ENCODE measurements at places on chromosomes 3 and 15.

- no peak for DNase-seq
These were observed 672.9 kb downstream of the SQOR start for GRCh38 chr15:46307746-46308145.

DNA sequence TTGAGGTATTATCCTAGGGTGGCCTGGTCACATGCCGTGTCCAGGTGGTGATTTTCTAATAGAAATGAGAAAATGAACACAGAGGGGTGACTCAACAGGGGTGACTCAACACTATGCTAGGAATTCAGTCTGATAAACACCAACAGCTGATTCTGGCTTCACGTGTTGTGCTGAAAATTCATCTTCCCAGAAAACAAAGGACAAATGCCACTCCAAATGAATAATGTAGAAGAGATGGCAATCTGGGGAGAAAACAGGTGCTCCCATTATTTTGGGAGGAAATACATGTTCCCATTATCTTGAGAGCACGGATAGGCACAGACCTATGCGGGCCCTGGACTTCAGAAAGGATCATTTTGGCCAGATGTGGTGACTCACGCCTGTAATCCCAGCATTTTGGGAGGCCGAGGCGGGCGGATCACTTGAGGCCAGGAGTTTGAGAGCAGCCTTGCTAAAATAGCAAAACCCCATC, 101.2 kb upstream of the MEX3B start:
- no peak for DNase-seq

DNA sequence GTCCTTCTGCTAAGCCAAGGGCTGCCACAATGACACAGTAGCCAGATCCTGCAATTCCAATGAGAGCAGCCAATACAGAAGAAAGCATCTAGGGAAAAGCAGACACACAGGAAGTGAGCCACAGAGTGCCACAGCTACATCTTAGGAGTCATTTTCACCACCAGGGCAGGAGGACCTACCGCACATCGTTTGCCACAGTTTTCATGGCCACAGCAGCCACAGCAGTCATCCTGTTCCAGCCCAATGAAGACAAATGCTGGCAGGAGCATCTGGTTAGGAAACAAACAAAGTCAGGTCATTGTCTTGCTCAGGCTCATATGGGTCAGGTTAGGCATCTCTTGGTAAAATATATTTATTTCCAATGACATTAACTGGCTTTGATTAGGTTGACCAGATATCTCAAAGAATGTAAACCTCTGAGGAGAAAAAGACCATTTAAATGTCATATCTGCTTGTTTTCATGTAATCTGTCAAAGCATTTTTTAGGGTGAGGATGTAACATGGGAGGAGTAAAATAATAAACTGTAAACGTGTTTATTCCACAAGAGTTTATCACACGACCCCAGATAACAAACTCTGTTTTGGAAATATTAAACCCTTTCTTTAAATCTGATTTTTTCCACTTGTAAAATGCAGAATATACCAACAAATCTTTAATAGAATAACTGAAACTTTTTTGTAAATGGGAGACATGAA, 1.8 kb downstream of the TM4SF1 start:
- no peak for DNase-seq

DNA sequence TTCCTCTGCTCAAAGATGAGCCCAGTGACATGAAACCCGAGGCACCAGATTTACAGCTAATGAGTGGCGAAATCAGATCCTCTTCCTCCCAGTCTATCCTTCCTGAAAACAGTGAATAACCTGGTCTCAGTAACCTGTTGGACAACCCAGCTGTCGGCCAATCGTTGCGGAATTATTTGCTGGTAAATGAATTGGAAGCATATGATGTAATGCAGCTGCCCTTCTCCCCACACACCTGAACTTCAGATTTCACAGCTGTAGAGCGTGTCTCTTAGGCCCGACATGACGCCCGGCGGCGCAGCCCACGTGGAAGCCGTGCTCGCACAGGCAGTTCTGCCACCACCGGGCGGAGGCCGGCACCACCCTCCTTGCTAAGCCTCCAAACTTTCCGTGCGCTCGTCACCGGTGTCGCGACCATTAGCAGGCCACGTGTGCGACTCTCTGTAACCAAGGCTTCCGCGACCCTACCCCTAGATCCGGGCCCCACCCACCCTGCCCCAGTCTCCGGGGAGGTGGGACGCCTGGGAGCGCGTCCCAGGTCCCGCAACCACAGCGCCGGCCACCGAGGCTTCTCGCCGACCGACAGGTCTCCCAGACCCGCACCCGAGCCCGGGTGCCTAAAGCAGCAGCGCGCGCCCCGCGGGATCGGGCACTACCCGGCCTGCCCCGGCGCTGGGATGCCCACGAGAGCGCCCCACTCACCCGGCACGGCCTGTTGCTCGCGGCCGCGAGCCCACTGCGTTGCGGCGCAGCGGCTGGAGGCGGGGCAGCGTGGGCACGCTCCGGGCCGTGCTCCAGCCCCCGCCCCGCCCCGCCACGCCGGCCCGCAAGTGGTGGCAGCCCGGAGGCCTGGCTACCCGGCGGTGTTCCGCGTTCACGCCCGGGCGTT, at the start of gene RIOX2:
TSS of gene RIOX2 (minus strand) at position 753 of the 889 bp plus-strand sequence. CDS start 4,838 bp downstream, outside the sequence.
- peak; percentile 84 for DNase-seq

DNA sequence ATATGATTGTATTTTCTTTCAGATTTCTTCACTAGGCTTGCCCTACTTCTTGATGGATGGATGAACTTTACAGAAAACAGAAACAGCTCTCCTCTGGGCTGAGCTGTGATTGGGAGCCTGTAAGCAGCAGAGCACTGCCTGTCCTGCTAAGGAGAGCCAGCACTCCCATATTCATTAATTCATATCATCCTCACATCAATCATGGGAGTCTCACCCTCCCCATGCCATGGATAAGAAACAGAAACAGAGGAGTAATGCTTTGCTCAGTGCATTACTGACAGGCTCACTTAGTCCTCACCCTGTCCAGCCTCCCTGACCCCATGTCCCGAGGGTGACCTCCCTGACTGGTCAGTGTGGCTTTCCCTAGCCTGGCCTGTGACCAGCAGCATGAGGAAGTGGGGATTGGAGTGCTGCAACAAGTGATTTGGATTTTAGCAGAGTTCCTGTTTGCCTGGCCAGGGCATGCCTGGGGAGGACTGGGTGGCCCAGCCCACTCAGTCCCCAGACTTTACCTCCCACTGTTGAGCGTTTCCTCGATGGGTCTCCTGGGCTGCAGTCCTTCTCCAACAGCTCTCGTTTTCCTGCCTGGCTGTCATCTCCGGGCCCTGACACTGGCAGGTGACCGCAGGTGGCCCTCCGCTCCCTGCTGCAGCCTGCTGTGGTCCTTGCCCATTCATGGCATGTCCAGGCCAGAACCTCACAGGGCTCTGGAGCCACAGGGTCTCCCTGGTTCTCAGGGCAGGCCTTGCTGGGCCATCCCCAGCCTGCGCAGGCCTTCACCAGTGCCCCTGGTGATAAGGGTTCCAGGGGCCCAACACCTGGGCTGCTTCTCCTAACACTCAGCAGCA, 1.3 kb upstream of the TMIE start:
- no peak for DNase-seq

GRCh38 chr15:63233667-63234423, 43.6 kb upstream of the APH1B start:
- DNase-seq, result no peak

- DNase-seq, result no peak
These were observed 44.9 kb downstream of the GJD2 start for GRCh38 chr15:34709866-34710265.

DNA sequence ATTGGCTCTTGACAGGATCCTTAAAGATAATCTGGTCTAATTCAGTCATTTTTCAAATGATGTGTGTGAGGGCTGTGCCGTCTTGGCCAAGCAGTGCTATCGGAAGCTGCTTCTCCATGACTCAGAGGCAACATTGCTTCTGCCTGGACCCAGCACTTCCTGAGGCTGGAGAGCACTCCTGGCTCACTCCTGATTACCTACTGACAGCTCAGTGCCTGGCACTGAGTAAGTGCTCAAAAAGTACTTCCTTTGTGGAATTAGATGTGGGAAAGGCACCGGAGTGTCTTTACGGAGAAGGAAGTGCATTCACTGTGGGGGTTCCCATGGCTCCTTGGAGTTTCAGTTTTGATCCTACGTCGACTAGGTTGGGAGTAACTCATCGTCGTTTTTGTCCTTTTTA, 86.9 kb upstream of the UBE3A start:
- no peak for DNase-seq

GRCh38 chr3:71358243-71358642, 225.3 kb downstream of the FOXP1 start:
- DNase-seq, result no peak

- DNase-seq, result no peak
These were observed 893 bp downstream of the MGA start for GRCh38 chr15:41661078-41661517.

- DNase-seq, result no peak
These were observed 270.6 kb upstream of the MEIS2 start for GRCh38 chr15:37370941-37371340.

- no peak for DNase-seq
These were observed 62.5 kb downstream of the SPATA16 start for GRCh38 chr3:173078525-173078924.

- no peak for DNase-seq
These were observed 101.0 kb downstream of the MOBP start for GRCh38 chr3:39568508-39568907.

GRCh38 chr15:40785814-40786213, 16.0 kb downstream of the C15orf62 start:
- no peak for DNase-seq
